ENCODE measurements at places on chromosomes 1 and 21.

GRCh38 chr1:1145547-1145914 is 28.1 kb upstream of the TTLL10 start:
- DNase-seq: no peak

DNA sequence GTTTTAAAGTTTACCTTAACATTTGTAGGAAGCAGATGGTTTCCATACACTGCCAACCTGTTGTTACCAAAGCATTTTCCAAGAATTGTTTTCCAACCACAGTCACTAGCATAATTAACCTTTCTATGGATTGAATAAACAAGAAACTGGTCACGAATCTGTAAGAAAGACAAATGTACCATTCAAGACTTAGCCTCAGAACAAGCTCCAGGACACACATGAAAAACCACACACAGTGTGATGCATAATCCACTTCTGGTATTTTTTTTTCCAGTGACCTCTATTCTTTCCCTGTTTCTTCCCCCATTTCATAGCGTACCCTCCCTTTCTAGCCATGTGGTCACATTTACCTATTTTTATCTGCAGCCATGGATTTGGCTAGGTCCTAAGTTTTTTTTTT is 29.6 kb upstream of the C1orf87 start:
- no peak for DNase-seq

DNA sequence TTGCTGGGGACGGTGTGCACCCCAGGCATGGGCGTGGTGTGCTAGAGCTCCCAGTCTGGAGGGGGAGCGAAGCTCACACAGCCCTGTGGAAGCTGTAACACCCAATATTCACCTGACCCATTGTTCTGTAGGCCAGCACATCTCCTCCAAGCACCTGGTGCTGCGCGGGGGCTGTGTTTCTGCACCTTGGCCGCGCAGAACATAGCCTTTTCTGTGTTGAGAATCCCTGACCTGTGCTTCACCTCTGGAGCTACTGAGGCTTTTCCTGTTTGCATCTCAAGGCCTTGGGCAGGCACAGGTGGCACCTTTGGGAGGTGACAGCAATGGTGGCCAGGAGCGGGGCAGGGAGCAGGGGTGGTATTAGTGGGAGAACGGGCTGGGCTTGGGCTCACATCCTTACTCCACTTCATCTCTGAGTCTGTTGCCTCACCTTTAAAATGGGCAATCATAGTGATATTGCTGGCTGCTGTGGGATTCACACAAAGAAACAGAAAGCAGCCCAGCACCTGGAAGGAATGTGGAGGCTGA is 343.9 kb upstream of the AJAP1 start:
- no peak for DNase-seq

GRCh38 chr1:241630899-241631298 is 9.3 kb downstream of the CHML start:
- no peak for DNase-seq

DNA sequence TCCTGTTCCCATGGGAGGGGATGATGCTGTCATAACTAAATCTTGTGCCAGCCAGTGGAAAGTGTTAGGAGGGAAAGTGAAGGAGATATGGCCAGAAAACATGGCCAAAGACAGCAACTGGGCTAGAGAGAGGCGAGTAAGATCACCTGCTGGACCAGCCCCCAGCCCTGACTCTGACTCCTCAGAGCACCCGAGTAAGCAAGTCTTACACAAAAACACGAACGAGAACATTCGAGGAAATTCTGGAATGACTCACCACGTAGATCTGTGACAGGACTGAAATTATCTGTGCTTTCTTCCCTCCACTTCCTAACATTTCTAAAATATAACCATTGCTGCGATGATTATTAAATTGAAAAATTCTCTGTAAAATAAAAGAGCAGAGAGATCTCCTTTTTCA is 9.2 kb downstream of the ZNF496 start:
- DNase-seq: no peak

DNA sequence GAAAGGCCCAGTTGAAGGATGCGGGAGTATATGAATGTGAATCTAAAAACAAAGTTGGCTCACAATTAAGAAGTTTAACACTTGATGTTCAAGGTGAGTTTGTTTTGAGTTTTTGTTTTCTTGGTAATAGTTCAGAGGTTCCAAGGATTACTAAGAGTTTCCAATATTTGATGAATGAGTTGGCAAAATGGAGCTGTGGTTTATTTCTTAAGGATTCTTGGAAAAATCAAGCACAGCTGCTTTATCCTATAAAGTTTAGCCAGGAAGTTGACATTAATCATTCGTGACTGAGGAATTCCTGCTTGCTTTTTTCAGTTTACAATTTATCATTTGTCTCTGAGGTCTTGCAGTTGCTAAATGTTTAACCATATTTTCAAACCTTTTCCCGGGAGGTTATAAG is 15.1 kb downstream of the VCAM1 start:
- DNase-seq: no peak

DNA sequence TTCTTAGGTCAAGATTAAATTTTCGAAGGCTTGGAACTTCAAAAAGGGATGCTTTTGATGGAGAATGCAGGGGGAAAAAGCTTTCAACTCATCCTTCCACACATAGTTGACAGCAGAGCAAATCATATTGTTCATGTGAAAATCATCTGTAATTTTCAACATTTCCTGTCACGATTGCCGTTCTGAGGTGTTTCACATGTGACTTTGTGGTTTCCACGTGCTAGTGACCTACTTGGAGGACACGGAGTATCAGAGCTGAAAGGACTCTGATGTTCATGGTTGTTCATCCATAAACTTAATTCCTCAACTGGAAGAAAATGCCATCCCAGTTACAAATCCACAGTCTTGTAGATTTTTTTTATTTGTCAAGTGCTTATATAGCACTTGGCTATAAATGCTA is 79.1 kb downstream of the ZP4 start:
- no peak for DNase-seq

GRCh38 chr1:30149226-30149625 is 574.2 kb downstream of the MATN1 start:
- no peak for DNase-seq

DNA sequence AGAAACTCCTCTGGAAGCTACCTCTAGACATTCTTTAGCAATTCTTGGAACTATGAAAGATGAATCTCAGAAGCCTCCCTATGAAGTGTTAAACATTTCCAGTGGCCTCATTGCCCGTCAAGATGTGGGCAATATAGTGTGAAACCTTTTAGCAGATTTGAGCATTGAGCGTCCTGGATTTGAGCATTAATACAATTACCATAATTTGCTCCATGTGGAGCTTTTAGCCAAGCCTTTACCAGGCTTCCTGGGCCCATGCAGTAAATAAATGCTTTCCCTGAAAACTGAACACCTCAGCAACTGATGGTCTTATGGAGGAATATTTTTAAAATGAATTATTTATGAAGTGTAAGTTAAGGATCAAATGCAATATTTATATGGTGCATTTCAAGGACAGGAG is 162.0 kb downstream of the FGGY start:
- no peak for DNase-seq

GRCh38 chr1:26102119-26102518 is 9.5 kb upstream of the PDIK1L start:
- no peak for DNase-seq

Data from stimulated activated CD4-positive, alpha-beta T cell treated with anti-CD3 and anti-CD28 coated beads, Interleukin-2, amount 100 ng/mL, for 4 hours (primary cell).